Stimulated activated CD8-positive, alpha-beta memory T cell treated with anti-CD3 and anti-CD28 coated beads, Interleukin-7, amount 100 ng/mL, for 4 hours (primary cell): ENCODE measurements at places on chromosomes 5 and 9.

DNA sequence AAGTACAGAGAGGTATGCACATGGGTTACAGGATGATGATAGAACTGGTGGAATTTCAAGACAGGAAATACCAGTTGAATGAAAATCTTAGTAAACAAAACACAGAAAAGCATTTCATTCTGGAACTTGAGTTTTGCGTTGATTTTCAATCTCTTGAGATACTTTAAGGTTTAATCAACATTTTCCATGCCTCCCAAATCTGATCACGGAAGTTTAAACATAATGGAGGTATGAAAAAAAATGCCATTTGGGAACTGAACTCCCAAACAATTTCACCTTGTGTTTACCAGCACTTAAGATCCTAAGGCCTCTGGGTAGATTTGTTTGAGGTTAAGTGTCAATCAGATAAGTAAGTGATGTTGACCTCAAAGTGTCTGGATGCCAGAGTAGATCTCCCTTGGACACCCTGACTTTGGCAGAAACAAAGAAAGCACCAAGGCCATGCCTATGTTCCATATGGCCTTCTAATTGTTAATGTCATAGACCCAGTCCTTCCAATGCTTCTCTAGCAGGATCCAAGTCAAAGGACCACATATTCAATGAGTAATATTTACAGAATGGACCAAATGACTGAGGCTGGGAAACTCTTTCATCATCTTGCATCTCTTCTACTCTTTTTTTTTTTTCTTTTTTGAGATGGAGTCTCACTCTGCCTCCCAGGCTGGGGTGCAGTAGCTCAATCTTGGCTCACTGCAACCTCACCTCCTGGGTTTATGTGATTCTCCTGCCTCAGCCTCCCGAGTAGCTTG lies 216.9 kb downstream of the ARRDC3 start:
- DNase-seq, result no peak

- DNase-seq, result no peak
Observed at GRCh38 chr5:98602534-98603112, 170.8 kb upstream of the RGMB start.

- DNase-seq, result peak; percentile 17
Observed at GRCh38 chr5:93622240-93622885, 39.3 kb downstream of the NR2F1 start.

GRCh38 chr9:136327304-136327974 lies at the start of gene GPSM1:
Gene GPSM1, plus strand, starts transcription at chr9:136327539. Its CDS starts 157 bp downstream, at chr9:136327696.
- no peak for DNase-seq

- no peak for DNase-seq
Observed at GRCh38 chr5:95081982-95082381, 202.9 kb downstream of the MCTP1 start.

DNA sequence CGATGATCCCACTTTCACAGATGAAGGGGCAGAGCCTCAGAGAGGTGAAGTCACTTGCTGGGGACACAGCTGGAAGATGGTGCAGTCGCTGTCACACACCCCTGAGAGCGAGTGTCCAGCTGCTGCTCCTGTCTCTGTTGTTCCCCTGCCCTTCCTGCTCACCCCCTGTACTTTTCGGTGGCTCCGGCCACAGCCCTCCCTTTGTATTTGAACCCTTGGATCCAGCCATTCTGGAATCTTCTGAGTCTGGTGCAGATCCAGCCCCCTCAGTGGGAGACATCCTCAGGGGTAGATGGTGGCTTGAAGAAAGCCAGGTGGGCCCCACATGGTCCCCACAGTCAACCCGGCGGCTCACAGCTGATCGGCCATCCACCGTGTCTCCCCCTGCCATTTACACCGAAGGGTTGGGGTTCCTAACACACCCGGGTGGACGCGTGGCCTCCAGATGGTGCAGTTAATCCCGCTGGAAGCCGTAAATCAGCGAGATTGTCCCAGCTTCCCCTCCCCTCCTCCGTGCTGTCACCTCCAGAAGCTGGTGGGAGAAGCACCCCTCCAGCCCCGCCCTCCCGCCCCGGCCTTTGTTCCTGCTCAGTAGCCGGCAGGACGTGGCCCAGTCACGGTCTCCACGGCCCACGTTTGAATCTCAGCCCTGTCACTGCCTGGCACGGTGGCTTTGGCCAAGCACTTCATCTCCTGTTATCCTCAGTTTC lies 204.8 kb downstream of the C9orf50 start:
- no peak for DNase-seq

- no peak for DNase-seq
Observed at GRCh38 chr9:122371846-122372245, 1.0 kb downstream of the PTGS1 start.

DNA sequence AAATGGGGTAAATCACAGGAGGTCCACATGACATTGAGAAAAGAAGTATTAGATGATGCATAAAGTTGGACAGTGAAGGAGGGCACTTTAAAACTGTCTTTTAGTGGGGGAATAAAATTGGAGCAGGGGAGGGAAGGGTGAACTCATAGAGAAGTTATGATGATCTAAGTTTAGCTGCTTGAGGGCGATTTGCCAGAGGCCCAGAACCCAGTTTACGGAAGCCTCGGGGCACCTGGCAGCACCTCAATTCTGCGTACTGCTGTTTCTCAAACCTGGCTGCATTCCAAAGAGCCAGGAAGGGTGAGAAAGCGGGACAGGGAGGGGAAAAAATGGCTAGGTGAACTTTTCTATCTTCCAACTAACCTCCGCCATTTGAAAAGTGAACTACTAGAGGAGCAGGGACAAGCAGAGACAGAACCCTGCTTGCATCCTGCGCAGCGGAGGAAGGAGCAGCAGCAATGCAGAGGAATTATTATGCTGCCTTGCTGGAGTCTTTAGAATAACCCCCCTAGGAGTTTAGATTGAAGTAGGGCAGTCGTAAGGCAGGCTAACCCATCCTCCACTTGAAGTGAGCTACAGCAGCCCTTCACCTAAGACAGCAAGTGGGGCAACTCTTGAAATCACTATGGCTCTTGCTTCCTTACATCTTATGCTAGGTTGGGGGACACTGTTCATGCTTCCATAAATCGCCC lies 316.8 kb downstream of the BRINP1 start:
- no peak for DNase-seq

GRCh38 chr9:93808115-93809029 lies 146.8 kb downstream of the BARX1 start:
- DNase-seq, result no peak

GRCh38 chr9:133685653-133686609 lies 49.8 kb downstream of the DBH start:
- no peak for DNase-seq

- no peak for DNase-seq
Observed at GRCh38 chr5:163399923-163400322, 37.5 kb upstream of the CCNG1 start.

- no peak for DNase-seq
Observed at GRCh38 chr5:138287246-138287645, 12.8 kb upstream of the GFRA3 start.
